ENCODE measurements at places on chromosomes 12 and 14.

GRCh38 chr12:50401500-50402081, 906 bp downstream of the LARP4 start:
- peak; percentile 41 for DNase-seq

DNA sequence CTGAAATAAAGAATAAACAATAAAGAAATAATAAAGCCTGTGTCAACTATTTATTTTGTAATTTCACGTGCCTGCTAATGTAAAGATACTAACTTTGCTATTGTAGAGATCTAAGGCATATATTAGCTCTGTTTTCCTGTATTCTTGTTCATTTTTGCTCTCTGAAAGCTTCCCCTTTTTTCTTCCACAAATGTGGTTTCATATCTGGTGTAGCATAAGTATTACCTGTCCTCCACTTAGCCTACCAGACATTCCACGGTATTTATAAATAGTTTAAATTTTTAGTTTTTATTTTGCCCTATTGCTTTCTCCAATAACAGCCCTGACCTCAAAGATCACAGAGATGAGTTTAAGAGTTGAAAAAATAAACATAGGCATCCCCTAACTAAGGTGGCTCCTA, 92.6 kb upstream of the ATP2B1 start:
- DNase-seq = no peak

- no peak for DNase-seq
Observed at GRCh38 chr14:59091404-59091803, 97.1 kb upstream of the DAAM1 start.

DNA sequence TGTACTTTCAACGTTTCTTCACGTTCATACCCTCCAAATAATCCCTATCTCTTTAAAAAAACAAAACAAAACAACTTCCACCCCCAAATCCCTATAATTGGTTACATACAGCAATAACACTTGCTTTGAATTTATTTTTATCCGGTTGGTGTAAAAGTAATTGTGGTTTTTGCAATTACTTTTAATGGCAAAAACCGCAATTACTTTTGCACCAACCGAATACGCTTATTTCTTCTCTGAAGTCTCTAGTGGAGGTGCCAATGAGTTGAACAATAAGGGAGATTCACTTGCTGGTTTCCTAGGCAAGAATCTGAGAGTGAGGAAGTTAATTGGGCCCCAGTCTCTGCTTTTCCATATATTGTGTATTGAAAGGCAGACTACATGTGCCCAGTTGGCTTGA, 133.3 kb downstream of the DACT1 start:
- no peak for DNase-seq

GRCh38 chr12:62724947-62725451, 210.0 kb downstream of the PPM1H start:
- DNase-seq = peak; percentile 58

DNA sequence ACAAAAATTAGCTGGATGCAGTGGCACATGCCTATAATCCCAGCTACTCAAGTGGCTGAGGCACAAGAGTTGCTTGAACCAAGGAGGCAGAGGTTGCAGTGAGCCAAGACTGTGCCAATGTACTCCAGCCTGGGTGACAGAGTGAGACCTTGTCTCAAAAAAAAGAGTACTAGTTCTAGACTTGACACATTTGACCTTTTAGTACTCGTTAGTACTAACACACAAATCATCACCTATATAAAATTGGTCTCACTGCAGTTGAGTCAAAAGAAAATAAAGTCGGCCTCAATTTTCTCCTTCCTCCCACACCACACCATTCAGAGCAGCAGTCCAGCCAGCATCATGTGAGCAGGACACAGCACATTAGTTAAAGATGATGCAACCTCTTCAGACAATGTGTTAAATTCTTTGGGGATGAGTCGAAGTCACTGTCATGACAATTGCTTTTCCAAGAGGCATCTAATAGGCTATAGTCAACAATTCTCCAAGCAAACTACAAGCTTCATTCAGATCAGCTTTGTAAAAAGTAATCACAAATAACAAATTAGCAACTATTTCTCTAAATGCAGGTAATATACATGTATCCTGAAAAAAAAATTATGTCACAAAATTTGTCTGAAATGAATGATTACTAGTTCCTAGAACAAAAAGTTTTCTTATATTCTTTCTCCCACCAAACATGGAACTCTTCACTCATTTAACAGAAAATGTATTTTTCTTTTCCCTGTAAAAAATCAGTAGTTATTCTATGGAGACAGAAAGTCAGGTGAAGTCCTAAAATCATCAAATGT, 55.6 kb downstream of the CLIP1 start:
- no peak for DNase-seq

DNA sequence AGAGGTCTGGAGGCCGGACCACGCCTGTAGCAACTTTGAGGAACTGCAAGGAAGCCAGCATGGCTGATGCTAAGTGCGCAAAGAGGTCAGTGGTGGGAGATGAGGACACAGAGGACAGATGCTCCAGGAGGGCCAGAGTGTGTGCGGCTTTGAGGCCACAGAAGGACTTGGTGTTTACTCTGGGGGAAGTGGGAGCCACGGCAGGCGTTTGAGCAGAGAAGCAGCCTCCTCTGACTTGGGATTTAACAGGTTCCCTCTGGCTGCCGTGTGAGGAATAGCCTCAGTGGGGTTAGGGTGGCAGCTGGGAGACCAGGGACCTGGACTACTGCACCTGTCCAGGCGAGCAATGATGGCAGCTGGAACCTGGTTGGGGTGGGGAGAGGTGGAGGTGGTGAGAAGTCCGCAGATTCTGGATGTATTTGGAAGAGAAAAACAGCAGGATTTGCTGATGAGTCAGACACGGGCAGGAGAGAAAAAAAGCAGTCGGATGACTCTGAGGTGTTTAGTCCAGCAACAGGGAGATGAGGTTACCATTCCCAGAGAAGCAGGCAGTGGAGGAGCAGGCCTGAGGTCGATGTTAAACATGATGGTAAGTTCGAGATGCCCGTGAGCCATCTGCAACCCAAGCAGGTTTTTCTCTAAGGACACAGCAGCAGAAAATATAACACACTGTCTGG, 143.5 kb downstream of the SCARB1 start:
- no peak for DNase-seq

DNA sequence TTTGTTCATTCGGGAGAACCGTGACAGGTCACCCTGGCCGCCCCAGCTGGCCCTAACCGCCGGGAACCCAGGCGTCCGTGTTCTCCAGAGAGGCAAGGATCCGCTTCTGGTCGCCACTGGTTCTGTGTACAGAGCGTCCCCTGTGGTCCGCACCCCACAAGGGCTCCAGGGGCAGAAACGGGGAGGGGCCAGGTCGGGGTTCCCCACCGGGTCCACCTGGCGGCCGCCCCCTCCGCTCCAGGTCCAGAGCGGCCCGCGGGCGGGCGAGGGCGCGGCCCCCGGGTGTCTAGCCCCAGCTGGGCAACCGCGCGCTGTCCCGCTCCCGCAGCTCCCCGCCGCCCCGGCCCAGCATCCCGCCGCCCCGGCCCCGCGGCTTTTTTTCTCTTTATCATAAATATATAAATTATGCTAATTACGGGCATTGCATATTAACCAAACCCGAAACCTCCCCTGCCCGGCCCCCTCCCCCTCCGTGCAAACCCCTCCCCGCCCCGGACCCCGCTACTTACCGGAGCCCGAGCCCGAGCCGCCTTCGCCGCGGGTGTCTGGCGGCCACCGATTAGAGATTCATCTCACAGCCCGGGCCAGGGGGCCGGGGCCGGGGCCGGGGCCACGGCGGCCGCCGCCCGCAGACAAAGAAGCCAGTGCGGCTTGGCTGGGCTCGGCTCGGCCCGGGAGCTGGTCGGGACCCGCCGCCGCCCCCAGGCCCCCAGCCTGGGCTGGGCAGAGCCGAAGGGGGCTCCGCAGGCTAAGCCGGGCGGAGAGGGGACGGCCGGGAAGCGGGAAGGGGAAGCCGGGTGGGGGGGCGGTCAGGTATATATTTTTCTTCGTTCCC, 512 bp downstream of the POU6F1 start:
- peak; percentile 52 for DNase-seq

DNA sequence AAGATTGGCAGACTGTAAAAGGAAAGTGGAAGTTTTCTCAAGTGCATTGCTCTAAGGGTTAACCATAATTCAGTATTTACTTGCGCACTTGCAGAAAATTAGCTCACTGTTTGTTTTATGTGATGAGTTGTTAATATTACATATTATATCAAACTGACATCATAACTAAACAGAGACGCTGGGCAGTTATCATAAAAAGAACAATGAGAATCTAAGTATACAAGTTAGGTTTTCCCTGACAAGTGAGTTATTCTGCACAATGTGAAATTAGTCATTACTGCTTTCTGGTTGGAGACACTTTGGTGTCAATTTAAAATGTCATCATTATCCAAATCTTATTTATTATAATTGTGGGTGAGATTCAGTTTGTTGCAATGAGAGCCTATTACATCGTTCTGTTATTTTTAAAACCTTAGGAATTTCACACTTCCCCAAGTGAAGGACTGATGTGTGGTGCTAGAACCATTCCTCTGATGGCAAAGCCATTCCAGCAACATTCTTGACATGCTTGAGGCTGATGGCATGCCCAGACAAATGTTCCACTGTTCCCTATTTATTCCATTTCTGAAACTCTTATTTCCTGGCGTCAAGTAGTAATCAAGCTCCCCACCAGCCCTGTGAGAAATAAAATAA, 90.1 kb upstream of the FLRT2 start:
- DNase-seq = no peak

DNA sequence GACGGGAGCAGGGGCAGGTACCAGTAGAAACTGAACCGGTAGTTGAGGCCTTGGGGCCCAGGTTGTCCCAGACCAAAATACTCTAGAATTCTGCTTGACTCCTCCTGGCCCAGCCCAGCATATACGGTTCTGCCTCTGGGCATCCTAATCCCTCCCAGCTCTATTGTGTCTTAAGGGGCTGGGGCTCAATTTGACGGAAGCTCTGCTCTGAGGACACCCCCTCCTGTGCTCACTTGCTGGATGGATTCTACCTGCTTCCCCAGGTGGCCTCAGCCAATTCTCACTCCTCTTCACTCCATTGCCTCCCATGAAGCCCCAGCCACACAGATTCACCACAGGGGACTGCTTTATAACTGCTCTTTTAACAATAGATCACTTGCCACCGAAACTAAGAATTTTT, 219.5 kb upstream of the FKBP4 start:
- no peak for DNase-seq

All from colonic mucosa (tissue), 4 donors.